ENCODE measurements at places on chromosomes 5 and 9. TPM values are rescaled to one million over a fixed set of nuclear protein-coding genes. Genes with fewer than 3 reads are reported as not detected.
A peak's percentile ranks its signal among the peaks of the same experiment; 100 is the strongest.

DNA sequence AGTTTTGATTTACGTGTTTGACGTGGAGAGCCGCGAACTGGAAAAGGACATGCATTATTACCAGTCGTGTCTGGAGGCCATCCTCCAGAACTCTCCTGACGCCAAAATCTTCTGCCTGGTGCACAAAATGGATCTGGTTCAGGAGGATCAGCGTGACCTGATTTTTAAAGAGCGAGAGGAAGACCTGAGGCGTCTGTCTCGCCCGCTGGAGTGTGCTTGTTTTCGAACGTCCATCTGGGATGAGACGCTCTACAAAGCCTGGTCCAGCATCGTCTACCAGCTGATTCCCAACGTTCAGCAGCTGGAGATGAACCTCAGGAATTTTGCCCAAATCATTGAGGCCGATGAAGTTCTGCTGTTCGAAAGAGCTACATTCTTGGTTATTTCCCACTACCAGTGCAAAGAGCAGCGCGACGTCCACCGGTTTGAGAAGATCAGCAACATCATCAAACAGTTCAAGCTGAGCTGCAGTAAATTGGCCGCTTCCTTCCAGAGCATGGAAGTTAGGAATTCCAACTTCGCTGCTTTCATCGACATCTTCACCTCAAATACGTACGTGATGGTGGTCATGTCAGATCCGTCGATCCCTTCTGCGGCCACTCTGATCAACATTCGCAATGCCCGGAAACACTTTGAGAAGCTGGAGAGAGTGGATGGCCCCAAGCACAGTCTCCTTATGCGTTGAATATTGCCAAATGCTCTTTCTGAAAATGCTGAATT, 850 bp downstream of the RRAGA start:
- no peak for DNase-seq

- DNase-seq: no peak
Measured at GRCh38 chr9:5352637-5353248, 13.1 kb upstream of the RLN1 start.

DNA sequence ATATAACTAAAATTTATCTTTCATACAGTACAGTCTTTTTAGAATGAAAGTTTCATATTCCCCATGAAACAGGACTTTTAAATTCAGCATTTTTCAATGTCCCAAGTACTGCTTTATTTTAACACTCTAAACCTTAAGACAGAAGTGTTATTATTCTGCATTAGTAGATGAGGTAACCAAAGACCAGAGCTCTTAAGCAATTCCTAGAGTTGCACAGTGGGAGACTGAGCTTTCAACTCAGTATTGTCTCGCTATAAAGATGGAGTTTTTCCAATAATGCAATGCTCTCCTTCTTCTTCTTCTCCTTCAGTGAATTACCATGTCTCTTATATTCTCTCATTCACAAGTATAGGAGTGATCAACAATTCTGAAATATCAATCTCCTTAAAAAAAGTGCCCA, 479.7 kb downstream of the CETN3 start:
- DNase-seq: no peak

- no peak for DNase-seq
Measured at GRCh38 chr9:115018547-115019435, 88.4 kb upstream of the TNFSF8 start.

Gene SLC2A8
- total RNA-seq: 38.4 TPM

- no peak for DNase-seq
Measured at GRCh38 chr5:163595932-163596607, 90.7 kb downstream of the MAT2B start.

DNA sequence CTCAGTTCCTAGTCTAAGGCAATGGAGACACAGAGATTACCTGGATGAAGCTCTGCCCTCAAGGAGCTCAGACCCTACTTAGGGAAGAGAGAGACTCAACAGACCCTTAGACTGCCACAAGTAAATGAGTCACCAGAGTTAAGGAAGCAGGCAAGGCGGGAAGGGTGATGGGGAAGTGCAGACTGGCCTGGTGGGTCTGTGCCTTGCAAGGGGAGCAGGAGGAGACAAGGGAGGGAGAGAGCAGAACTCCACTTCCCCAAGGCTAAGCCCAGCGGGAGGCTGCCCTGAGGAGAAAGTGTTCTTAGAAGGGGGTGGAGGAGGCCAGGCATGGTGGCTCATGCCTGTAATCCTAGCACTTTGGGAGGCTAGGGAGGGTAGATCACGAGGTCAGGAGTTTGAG, 83.7 kb downstream of the HRH2 start:
- peak; percentile 35 for DNase-seq

- no peak for DNase-seq
Measured at GRCh38 chr5:149257889-149258705, 13.6 kb upstream of the AFAP1L1 start.

DNA sequence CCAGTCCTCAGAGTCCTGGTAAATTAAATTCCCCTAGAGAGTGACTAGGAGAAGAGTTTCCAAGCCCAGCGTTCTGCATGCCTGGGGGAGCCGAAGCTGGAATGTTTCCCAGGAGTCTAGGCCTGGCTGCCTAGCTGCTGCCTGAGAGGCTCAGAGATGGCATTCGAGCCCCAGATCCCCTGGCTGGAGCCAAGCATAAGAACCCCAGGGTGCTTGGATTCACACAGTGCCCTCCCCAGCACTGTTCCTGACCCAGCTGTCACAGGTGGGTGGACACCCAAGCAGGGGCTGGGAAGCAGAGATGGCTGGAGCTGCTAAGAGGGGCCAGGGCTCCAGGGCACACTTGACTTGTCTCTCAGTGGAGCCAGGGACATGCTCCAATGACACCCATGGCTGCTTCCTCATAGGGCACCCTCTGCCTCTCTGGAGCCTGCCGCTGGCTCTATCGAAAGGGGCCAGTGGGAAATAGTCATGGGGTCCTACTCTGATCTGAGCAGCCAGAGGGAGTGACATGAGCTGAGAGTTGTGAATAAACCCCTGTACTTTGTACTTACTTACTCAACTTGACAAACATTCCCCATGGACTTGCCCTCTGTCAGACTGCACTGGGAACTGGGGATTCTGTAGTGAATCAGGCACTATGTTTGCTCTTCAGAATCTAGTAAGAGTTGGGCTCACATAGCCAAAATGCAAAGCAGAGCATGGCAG, 62.6 kb upstream of the XPA start:
- DNase-seq: peak; percentile 28

Gene SCGB3A1
- total RNA-seq: 1.4 TPM

DNA sequence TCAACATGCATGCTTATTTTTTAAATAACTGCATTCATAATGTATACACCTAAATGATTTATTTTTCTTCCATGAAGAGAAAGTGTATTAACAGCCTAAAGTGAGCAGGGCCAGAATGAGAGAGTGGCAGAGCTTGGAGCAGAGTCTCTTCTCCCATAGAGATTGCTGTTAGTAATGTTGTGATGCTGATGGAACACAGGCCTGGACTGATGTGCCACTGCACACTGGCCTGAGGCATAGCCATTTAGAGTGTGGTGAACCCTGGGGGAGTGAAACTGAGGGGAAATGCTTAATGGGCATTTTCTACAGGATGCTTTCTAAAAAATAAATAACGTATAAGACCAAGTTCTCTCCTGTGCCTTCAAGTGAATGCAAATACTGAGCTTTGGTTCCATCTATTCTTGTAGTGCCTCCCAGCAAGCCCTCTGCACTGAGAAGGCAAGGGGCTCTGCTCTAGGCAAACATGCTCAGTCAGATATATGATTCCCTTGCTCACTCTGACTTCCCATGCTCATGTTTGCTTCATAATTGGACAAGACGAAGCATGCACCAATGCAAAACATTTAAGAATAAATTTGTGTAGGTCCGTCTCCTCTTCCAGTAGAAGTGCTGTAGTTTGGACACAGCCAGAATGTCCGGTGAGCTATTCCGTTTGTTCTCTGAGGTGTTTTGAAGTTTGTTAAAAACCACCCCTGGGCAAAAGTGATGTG, 185.7 kb downstream of the PBX3 start:
- DNase-seq: no peak

- DNase-seq: no peak
Measured at GRCh38 chr5:43623048-43623680, 20.2 kb downstream of the NNT start.

DNA sequence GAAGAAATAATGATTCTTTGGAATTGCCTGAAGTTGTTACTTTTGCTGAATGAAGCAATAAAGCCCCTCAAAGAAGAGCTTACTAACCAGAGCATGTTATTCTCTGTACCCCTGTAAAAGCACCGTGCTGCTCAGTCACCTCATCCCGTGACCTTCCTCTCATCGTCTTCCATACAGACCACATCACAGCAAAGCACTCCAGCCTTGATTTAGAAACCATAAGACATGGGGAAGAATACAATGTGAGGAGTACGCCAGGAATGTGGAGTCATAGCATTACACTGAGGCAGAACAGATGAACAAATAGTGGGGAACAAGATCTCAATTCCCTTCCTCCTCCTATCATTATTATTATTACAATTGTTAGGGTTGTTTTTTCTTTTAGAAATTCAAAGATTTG, 49.1 kb downstream of the ERAP1 start:
- no peak for DNase-seq

DNA sequence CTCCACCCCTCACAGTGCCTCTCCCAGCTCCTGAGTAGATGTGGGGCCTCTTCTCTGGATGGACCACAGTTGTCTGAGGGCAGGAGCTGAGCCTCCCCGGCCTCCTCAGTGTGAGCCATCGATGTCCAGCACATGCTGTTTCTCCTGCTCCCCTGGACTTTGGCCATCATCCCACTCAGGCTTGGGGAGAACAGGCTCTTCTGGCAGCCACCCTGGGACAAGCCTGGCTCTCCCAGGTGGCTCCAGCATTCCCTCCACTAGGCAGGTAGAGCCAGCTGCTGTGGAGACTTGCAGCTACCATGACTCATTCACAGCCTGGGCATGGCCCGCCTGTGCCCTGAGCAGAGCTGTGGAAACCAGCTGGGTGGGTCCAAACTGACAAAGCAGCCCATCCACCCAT, 77.0 kb downstream of the CSNK1A1 start:
- DNase-seq: peak; percentile 69

- DNase-seq: no peak
Measured at GRCh38 chr5:52799358-52799982, 11.8 kb downstream of the ITGA1 start.

- DNase-seq: no peak
Measured at GRCh38 chr5:14281746-14282181, 138.6 kb downstream of the TRIO start.

DNA sequence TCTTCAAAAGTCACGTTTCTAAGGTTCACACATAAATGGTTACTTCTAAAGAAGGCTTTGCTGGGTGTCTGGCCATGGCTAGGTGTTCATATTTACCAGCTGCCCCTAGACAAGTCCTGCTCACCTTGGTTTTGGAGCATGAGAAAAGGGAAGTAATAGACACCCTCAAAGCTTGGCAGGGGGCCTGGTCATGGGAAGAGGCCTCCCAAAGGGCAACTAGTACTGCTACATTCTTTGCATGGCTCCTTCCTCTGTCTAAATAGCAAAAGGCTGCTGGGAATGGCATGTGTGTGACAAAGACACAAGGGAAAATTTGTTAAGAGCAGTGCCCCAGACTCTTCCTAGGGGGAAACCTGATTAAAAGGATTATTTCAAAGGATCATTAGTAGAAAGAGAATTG, 93.4 kb downstream of the NRG2 start:
- no peak for DNase-seq

Gene MAPK9
- total RNA-seq: 40.5 TPM

Gene PRDM12
- 0.21 TPM for total RNA-seq

DNA sequence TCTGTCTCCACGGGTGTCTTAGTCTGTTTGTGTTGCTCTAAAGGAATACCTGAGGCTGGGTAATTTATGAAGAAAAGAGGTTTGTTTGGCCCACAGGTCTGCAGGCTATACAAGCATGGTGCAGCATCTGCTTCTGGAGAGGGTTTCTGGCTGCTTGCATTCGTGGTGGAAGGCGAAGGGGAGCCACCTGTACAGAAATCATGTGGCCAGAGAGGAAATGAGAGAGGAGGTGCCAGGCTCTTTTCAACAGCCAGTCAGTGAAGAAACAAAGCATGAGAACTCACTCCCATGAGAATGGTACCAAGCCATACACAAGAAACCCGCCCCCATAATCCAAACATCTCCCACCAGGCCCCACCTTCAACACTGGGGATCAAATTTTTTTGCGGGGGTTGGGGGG, 53.4 kb downstream of the PFDN1 start:
- no peak for DNase-seq

Gene CACFD1
- 24.9 TPM for total RNA-seq

DNA sequence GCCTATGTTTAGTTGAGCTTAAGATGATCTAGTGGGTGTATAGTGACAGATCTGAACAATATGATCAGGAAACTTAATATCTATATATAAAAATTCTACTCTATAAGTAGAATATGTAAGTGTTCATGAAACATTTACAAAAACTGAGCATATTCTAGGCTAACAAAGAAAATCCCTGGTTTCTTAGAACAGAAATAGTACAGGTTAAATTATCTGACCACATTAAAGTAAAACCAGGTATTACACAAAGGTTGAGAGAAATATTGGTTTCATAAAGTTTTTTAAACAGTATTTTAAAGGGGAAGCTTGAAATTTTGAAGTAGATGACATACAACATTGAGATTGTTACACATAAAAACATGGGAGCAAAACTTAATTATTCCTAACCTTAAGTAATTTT, 39.3 kb downstream of the LRRC70 start:
- no peak for DNase-seq

Gene CDH9
- not detected for total RNA-seq

GRCh38 chr9:105842023-105842644, 147.8 kb downstream of the TMEM38B start:
- DNase-seq: no peak

- DNase-seq: no peak
Measured at GRCh38 chr9:114937516-114937915, 7.1 kb upstream of the TNFSF8 start.

Gene PPP3R2
- not detected for total RNA-seq

DNA sequence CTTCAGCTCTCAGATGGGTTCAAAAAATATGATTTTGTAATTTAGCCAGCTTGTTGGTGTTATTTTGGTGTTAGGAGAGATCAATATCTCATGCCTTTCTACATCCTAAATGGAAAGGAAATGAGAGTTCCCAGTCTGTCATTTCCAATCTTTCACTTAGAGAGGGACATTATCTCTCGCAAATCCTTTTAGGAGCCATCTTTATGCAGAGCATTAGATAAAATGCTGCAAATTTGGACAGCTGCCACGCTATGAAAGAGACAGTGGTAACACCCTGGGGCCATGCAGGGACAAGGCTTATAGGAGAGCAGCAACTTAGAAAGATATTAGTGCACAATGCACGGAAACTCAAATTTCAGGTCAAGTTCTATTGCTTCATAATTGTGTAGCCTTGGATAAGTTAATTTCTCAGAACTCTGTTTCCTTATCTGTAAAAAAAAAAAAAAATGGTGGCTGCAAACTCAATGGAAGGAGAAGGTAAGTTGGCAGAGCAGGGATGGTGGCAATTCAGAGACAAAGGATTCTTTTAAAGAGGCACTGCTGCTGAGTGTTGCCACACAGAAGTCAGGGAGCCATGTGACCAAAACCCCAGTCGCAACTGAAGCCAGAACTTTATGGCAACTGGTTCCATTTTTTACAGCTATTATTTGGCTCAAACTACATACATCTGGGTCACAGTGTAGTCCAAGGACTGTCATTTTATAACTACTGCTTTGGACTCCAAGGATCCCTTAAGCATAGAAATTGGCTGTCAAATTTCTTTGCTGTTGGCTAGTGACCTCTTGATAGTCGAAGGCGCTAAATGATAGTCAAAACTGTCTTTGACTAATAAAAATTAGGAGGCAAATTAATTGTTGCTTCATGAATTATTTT, 210.2 kb downstream of the FRMD3 start:
- DNase-seq: no peak

- no peak for DNase-seq
Measured at GRCh38 chr9:81683238-81683637, 6.1 kb downstream of the TLE1 start.

Gene CNTRL
- 33.1 TPM for total RNA-seq

Gene DNLZ
- 24.9 TPM for total RNA-seq

Data from ureter (tissue), 1 donor.